Upper lobe of right lung (tissue), 1 donor: ENCODE measurements at places on chromosomes 3 and 15.

DNA sequence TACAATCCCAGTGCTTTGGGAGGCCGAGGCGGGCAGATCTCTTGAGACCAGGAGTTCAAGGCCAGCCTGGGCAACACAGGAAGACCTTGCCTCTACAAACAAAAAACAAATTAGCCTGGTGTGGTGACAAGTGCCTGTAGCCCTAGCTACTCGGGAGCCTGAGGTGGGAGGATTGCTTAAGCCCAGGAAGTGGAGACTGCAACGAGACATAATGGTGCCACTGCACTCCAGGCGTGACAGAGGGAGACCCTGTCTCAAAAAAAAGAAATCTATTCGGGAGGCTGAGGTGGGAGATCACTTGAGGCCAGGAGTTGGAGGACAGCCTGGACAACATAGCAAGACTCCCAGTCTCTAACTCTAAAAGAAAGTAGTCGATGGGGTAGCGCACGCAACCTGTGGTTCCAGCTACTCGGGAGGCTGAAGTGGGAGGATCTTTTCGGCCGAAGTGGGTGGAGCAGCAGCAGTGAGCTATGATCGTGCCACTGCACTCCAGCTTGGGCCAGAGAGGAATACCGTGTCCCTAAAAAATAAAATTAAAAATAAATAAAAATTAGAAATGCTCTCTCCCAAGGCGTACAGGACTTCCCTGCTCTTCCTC is 775 bp downstream of the C3orf33 start:
- H3K4me3 ChIP-seq = peak overlapping the region; percentile 85
- no peaks in the 10 kb centered on the region for H3K27me3 ChIP-seq
- H3K36me3 ChIP-seq = peaks cover 4% of the 10 kb centered on the region
- peak; percentile 67 for DNase-seq

DNA sequence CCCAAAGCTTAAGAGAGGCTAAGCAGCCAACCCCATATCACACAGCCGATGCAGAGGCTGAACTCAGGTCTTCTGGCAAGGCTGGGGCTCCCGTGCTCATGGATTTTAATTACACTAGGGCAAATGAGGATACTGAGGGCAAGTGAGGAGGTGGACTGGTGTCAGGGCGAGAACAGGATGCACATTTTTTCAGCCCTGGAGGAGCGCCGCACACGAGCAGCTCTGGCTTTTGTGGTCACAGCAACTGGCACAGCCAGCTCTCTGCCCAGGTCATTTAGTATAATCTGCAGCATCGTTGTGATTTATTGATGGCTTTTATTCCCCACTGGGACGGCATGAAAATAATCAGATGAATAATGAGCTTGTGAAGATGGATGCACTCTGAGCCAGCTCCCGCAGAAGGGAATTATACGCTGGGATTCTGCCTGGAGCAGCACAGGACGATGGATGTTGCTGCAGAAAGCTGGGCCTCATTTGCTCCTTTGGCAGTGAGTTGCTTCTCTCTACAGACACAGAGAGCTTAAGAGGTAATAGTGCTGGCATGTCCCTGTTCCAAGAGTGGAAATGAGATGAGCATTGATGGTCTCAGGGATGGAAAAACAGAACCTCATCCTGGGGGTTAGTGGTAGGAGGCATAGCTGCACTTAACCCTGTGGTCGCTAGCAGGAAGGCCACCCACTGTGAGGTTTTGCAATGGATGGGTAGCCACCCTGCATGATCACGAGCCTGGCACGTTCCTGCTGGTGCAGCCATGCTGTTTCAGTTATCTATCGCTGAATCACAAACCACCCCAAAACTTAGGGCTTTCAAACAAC is 135.4 kb downstream of the UACA start:
- no peak overlapping the region for H3K27ac ChIP-seq
- H3K4me3 ChIP-seq = no peak overlapping the region
- H3K27me3 ChIP-seq = no peaks in the 10 kb centered on the region
- no peak for DNase-seq
- no peaks in the 10 kb centered on the region for H3K36me3 ChIP-seq

GRCh38 chr3:175007306-175007705 is 148.2 kb downstream of the NAALADL2 start:
- H3K27ac ChIP-seq = no peak overlapping the region
- no peaks in the 10 kb centered on the region for H3K4me1 ChIP-seq
- no peak for DNase-seq
- H3K27me3 ChIP-seq = no peaks in the 10 kb centered on the region

GRCh38 chr15:91857772-91858171 is 4.3 kb downstream of the SLCO3A1 start:
- DNase-seq = no peak
- H3K36me3 ChIP-seq = peaks cover 4% of the 10 kb centered on the region
- peaks cover 64% of the 10 kb centered on the region for H3K4me1 ChIP-seq
- H3K4me3 ChIP-seq = no peak overlapping the region
